ENCODE measurements at places on chromosomes 2 and 18.

GRCh38 chr2:30470426-30470825 lies 23.4 kb downstream of the LCLAT1 start:
- DNase-seq, result no peak

DNA sequence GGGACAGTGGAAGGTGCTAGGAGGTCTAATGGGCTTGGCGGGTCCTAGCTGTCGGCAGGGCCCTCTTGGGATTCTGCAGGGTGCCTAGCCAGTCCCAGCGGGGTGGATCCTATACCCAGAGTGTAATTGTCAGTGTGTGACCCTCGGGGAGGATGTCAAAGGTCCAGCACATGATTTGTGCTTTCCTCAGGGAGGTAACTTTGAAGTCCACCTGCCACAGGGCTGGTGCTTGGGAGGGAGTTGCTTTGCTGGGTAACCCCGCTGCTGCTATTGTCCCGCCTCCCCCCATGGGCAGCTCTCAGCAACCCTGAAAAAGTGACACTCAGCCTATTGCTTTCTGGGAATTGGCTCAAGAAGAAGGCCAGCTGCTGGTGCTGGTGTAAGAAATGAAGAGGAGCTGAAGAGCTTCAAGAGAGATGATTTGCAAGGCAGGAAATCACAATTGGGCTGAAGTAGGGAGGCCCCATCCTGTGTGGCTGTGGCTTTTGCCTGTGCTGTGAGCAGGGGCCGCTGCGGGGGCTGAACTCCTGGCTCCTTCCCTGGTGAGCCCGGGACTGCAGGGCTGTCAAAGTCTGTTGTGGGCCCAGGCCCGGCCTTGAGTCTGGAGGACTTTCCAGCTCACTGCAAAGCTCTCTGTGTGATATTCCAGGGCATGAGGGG lies 36.4 kb downstream of the EMILIN2 start:
- no peak for DNase-seq

- DNase-seq, result no peak
These were observed 1.8 kb downstream of the PRLH start for GRCh38 chr2:237568121-237568660.

DNA sequence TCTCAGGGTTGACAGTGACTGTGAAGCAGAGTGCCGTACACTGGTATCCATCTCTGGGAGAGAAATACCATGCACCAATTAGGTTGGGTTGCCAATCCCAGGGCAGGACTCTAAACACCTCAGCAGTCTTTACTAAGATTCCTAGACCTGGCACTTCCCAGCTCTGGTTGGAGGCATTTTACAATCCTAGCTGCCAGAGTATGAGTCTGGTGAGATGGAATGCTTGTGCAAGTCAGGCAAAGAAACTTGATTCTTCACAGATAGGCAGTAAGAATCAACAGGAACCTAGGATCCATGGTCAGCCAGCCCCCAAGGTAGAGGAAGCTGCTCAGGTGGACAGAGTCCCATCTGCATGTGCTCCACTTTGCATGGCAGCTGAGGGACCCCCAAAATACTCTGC lies 6.0 kb upstream of the UGT1A5 start:
- DNase-seq, result no peak

DNA sequence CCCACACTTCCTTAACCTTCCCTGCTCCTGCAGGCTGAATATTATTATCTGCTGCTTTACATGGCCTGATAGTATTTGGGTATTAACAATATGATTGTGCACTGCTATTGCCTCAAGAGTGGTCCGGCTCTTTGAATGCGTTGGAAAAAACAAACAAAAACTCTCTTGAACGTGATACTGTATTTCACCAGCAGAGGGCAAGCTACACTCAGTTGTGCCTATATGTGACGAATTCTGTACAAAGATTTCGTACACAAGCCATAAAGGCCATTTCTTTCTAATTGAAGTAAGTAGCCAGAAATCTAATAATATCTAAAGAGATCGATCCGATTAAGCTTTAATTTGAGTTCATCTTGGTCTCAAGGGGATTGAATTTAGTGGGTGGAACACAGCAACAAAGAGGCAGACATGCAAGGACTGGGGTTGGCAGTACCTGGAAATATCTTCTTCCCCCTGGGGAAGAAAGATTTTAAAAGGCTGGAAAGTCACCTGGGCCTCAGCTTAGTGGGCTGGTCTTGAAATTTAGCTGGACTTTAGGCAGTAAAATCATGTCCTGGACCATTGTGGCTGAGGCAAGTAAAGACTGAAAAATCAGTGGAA lies 49.3 kb upstream of the RAB6D start:
- no peak for DNase-seq

GRCh38 chr2:27730261-27730662 lies 41.3 kb upstream of the MRPL33 start:
- no peak for DNase-seq

GRCh38 chr2:230234845-230235244 lies 9.3 kb downstream of the SP140 start:
- no peak for DNase-seq

DNA sequence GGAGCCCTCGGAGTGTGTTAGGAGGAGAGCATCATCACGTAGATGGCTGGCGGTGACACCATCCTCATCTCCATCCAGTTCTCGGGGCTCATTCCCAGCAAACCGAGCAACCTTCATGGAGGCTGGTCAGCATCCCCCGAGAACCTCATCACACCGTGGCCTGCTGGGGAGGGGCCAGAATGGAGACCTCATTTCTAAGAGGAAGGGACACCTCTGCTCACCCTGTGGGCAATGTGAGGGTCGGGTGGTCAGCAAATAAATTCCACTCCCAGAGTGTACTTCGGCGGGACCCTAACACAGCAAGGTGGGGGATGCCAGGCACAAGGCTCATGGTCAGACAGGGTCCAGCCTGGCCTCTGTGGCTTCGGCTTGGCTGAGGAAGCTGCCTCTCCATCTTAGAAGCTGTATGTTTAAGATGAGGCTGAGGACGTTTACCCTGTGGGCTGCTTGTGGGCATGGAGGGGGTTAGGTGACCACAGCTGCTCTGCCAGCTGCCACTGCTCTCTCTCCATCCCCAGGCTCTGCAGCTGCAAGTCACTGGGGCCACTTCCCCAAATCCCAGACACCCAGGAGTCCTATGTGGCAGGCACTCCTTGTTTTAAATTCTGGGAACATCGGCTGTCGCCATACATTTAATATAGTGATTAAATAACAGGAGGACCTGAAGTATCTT lies 56.5 kb upstream of the PXDN start:
- DNase-seq, result no peak

DNA sequence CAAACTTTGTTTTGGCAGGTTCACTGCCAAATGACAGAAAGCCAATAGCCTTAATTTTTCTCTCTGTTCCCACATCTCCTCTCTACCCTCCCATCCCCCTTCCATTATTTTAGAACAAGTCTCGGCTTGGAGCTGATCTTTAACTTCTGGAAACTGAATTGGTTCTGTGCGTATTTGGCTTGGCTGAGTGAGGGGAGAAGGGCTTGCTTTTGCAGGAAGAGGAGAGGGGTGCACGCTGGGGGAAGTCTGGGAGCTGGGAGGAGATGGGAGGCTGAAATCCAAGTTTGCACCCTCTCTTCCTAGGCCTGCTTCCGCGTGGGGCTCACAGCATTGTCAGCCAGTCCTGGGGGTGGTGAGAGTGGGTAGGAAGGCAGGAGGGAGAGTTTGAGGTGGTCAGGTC lies 176.1 kb upstream of the SPRED2 start:
- DNase-seq, result no peak

DNA sequence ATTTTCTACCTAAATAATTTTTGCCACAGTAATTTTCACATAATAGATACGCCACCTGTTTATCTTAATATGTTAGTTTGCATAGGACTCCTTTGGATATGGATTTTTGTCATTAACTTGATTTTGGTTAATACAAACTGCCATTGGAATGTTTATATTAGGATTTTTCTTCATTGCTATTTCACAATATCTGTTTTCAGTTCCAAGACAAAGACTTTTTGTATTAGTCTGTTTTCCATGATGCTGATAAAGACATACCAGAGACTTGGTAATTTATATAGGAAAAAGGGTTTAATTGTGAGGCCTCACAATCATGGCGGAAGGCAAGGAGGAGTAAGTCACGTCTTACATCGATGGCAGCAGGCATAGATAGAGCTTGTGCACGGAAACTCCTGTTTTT lies 503.1 kb upstream of the TMEFF2 start:
- DNase-seq, result no peak

- no peak for DNase-seq
These were observed 93.8 kb downstream of the FIGN start for GRCh38 chr2:163641986-163642385.

DNA sequence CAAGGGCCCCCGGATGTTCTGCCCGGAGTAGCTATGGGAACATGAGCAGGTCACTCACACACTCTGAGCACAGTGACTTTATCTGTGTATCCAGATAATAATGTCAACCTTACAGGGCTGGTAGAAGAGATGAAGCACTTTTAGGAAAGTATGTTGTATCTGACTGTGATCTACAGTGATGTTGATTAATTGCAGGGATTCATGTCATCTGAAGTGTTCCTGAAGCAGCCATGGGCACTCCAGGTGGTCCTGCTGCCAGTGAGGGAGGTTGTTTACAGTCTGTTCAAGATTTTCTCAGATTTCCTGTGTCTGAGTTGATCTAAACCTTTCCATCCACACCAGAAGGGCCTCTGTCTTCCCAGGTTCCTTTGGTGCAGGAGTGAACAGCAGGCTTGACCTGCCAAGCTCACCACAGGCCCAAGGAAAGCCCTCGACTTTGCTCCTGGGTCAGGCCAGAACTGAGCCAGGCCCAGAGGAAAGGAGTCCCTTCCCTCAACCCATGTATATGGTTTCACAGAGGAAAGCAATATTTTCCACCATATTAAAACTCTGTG lies 28.0 kb downstream of the KIAA2012 start:
- DNase-seq, result no peak

DNA sequence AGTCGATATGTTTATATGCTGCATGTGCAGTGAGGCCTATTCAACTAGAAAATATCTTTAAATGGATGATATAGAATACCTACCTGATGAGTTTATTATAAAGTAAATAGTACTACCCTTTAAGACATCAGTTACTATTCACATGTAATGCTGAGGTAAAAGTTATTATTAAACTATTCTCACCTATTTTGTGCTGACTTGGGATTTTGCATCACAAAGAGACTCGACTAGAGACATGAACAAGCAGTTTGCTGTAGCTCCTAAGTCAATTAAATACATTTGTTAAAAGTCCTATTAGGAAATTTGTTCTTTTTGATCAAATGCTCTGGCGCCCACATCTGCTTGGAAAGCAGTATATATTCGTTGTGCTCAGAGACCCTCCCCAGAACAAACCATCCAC lies 164.1 kb downstream of the CCDC85A start:
- no peak for DNase-seq

- no peak for DNase-seq
These were observed 91.8 kb upstream of the SKOR2 start for GRCh38 chr18:47343291-47343690.

GRCh38 chr2:126828491-126828890 lies 70.2 kb upstream of the TEX51 start:
- DNase-seq, result no peak

Data from cortex of kidney (tissue), 1 donor.